ENCODE measurements at places on chromosomes 3 and 15.
A peak's percentile ranks its signal among the peaks of the same experiment; 100 is the strongest.

DNA sequence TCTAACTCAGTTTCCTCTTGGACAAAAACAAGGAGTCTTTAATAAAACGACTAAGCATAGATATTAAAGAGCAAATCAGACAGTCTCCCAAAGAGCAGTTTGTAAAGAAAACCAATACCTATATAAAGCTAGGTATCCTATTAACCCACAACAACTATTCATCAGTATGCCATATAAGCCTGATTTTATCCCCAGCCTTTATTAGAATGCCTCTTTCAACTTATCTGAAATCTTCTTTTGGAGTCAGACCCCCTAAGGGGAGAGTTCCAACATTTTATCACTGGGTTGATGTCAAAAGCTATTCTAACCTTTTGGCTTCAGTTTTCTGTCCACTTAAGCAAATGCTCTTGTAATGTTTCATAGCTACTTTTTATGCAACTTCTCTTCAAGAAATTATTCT lies 17.8 kb downstream of the MAP2K5 start:
- no peak overlapping the region for H3K27ac ChIP-seq
- peaks cover 33% of the 10 kb centered on the region for H3K4me1 ChIP-seq
- no peaks in the 10 kb centered on the region for H3K27me3 ChIP-seq
- DNase-seq: no peak
- no peak overlapping the region for H3K4me3 ChIP-seq

DNA sequence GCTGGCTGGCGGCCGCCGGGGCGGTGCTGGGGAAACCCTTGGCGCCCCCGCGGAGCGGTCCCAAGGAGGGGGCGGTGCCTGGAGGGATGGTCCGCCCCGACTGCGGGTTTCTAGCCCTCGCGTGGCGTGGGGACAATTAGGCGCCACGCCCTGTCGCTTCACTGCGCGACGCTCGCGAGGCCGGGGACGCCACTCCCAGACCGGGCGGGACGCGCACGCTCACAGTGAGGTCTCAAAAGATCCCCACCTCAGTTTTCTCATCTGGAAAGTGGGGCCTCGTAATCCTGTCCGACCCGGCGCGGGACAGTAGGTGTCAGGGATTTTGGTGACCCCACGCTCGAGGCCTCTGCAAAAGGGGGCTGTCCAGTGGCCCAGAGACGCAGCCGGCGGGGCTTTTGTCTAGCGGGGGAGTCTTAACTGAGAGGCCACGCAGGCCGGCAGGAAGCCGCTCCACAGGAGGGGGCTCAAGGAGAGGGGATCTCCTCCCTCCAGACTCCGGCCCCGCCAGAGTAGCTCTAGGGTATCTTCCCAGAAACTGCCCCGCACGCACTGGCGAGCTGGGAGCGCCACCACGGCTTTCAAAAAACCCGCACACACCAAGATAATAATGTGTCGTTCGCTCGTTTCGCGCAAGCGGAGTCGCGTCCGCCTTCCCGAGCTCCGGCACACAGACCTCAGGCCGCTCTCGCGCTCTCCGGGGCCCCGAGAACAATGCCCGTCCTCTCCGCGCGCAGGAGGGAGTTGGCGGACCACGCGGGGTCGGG lies 710 bp upstream of the CLK3 start:
- H3K36me3 ChIP-seq: peaks cover 29% of the 10 kb centered on the region
- H3K27ac ChIP-seq: peak overlapping the region; percentile 98

GRCh38 chr3:54853573-54854404 lies 74.1 kb downstream of the LRTM1 start:
- H3K4me1 ChIP-seq: no peaks in the 10 kb centered on the region
- H3K27ac ChIP-seq: no peak overlapping the region
- no peaks in the 10 kb centered on the region for H3K27me3 ChIP-seq
- H3K36me3 ChIP-seq: no peaks in the 10 kb centered on the region

DNA sequence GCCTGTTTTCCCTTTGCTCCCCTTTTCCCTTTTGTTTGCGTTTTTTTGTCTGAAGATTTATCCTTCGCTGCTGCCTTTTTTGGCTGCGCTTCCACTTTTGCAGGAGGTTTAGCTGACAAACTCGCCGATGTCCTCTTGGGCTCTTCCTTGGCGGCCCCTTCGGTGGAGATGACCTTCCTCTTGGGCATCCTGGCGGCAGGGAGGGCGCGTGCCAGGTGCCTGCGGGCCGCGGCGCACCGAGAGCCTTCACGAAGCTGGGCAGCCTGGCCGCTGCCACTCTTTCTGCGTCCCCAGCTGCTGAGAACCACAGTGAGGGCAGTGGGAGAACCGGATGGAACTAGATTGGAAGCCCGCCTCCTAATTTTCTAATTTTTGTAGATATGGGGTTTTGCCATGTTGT lies 197.1 kb upstream of the C2CD4B start:
- DNase-seq: no peak
- H3K36me3 ChIP-seq: no peaks in the 10 kb centered on the region
- no peak overlapping the region for H3K27ac ChIP-seq
- peaks cover 90% of the 10 kb centered on the region for H3K27me3 ChIP-seq

- no peak for DNase-seq
- no peak overlapping the region for H3K4me3 ChIP-seq
- H3K27ac ChIP-seq: peak overlapping the region; percentile 88
- H3K36me3 ChIP-seq: peaks cover 10% of the 10 kb centered on the region
- H3K4me1 ChIP-seq: peaks cover 53% of the 10 kb centered on the region
- H3K27me3 ChIP-seq: no peaks in the 10 kb centered on the region
Observed at GRCh38 chr3:43473244-43473643, 148.6 kb downstream of the ANO10 start.

GRCh38 chr15:63891079-63891767 lies 57.5 kb upstream of the HERC1 start:
- DNase-seq: peak; percentile 67
- H3K36me3 ChIP-seq: no peaks in the 10 kb centered on the region
- H3K4me3 ChIP-seq: peak overlapping the region; percentile 33
- no peaks in the 10 kb centered on the region for H3K27me3 ChIP-seq
- H3K27ac ChIP-seq: peak overlapping the region; percentile 94

DNA sequence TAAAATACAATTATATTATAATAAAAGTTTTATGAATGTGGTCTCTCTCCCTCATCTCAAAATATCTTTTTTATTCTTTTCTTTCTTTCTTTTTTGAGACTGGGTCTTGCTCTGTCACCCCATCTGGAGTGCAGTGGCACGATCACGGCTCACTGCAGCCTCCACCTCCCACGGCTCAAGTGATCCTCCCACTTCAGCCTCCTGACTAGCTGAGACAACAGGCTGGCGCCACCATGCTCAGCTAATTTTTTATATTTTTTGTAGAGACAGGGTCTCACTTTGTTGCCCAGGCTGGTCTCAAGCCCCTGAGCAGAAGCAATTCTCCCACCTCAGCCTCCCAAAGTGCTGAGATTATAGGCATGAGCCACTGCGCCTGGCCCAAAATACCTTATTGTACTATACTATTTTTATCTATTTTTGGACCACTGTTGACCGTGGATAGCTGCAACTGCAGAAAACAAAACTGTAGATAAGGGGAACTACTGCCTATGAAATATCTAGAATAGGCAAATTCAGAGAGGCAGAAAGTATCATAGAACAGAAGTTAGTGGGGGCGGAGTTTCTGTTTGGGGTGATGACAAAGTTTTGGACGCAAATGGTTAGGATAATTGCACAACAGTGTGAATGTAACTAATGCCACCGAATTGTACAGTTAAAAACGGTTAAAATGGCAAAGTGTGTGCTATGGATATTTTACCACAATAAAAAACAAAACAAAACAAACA lies 66.6 kb downstream of the SLC12A8 start:
- H3K36me3 ChIP-seq: peaks cover 4% of the 10 kb centered on the region
- DNase-seq: no peak
- peaks cover 15% of the 10 kb centered on the region for H3K4me1 ChIP-seq

DNA sequence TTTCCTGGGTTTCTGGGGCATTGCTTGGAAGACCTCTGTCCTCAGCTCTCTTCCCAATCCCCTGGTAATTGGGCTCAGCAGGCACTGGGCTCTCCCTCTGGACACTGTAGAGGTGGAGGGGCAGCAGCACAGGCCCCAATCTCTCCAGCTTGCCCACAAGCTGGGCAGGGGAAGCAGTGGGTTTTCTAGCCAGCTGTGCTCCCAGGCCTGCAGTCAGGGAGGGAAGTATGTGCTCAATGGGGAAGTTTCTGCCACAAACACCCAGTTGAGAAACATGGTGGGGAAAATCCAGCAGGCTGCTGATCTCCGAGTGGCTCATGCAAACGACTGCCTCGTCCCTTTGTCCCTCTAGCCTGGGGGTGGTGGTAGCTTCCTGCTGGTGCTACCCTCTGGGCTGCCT lies 12.8 kb upstream of the RFT1 start:
- no peaks in the 10 kb centered on the region for H3K36me3 ChIP-seq
- H3K27me3 ChIP-seq: no peaks in the 10 kb centered on the region
- DNase-seq: no peak

GRCh38 chr3:161940621-161940965 lies 444.0 kb downstream of the OTOL1 start:
- H3K27ac ChIP-seq: no peak overlapping the region
- DNase-seq: no peak
- H3K27me3 ChIP-seq: no peaks in the 10 kb centered on the region
- H3K4me3 ChIP-seq: no peak overlapping the region
- H3K4me1 ChIP-seq: no peaks in the 10 kb centered on the region

DNA sequence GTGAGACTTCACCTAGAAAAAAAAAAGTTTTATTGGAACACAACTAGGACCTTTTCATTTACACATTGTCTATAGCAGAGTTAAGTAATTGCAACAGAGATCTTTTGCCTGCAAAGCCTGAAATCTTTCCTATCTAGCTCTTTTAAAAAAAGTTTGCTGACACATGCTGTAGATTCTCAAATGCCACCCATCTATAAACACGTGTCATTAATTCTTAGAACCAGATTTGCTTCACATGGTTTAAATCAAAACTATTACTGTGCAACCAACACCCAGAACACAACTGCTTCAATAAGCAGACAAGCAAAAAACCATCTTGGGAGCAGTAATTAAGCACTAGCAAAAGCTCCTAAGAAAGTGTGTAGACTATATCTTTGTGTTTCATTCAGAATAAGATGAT lies 55.0 kb downstream of the OXSM start:
- no peak overlapping the region for H3K27ac ChIP-seq
- H3K27me3 ChIP-seq: peaks cover 4% of the 10 kb centered on the region
- no peaks in the 10 kb centered on the region for H3K36me3 ChIP-seq
- DNase-seq: no peak
- no peak overlapping the region for H3K4me3 ChIP-seq
- no peaks in the 10 kb centered on the region for H3K4me1 ChIP-seq

GRCh38 chr15:98956796-98957553 lies 50.6 kb downstream of the PGPEP1L start:
- peaks cover 8% of the 10 kb centered on the region for H3K36me3 ChIP-seq
- peaks cover 9% of the 10 kb centered on the region for H3K27me3 ChIP-seq
- peaks cover 13% of the 10 kb centered on the region for H3K4me1 ChIP-seq
- DNase-seq: no peak
- no peak overlapping the region for H3K4me3 ChIP-seq

DNA sequence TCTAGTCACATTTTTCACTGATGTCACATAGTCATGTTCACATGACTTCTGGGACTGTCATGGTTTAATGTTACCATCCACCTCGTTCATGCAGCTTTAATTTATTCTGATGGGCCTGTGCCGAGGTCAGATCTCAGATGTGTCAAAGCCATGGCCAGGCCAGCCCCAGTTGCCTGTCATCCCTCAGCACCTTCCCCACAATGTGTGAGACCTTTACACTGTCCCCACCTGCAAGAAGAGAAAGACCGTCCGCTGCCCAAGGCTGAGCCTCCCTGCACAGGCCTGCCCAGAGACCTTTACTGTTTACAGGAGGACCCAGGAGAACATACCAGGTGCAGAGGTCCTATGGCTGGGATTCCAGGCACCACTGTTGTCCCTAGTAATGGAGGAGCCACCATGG lies 12.8 kb upstream of the KLF15 start:
- no peak for DNase-seq
- H3K36me3 ChIP-seq: no peaks in the 10 kb centered on the region
- H3K27ac ChIP-seq: no peak overlapping the region
- no peaks in the 10 kb centered on the region for H3K4me1 ChIP-seq

- H3K36me3 ChIP-seq: no peaks in the 10 kb centered on the region
- peaks cover 20% of the 10 kb centered on the region for H3K4me1 ChIP-seq
Observed at GRCh38 chr3:58243976-58244585, 6.5 kb downstream of the ABHD6 start.

- DNase-seq: no peak
- H3K27ac ChIP-seq: no peak overlapping the region
- H3K4me1 ChIP-seq: peaks cover 7% of the 10 kb centered on the region
- H3K36me3 ChIP-seq: no peaks in the 10 kb centered on the region
Observed at GRCh38 chr15:70219256-70219895, 121.7 kb upstream of the TLE3 start.

- peaks cover 2% of the 10 kb centered on the region for H3K4me1 ChIP-seq
- H3K4me3 ChIP-seq: no peak overlapping the region
- H3K27ac ChIP-seq: no peak overlapping the region
Observed at GRCh38 chr15:45343258-45343860, 35.0 kb downstream of the GATM start.

- H3K4me1 ChIP-seq: no peaks in the 10 kb centered on the region
- no peaks in the 10 kb centered on the region for H3K36me3 ChIP-seq
- peaks cover 53% of the 10 kb centered on the region for H3K27me3 ChIP-seq
- no peak for DNase-seq
- H3K4me3 ChIP-seq: no peak overlapping the region
Observed at GRCh38 chr3:147372525-147373027, 33.8 kb downstream of the ZIC4 start.

- no peaks in the 10 kb centered on the region for H3K27me3 ChIP-seq
- H3K4me3 ChIP-seq: no peak overlapping the region
- no peak for DNase-seq
- no peaks in the 10 kb centered on the region for H3K4me1 ChIP-seq
- H3K27ac ChIP-seq: no peak overlapping the region
- H3K36me3 ChIP-seq: no peaks in the 10 kb centered on the region
Observed at GRCh38 chr3:115323380-115323779, 176.3 kb upstream of the ZBTB20 start.

- no peak overlapping the region for H3K27ac ChIP-seq
- H3K27me3 ChIP-seq: no peaks in the 10 kb centered on the region
- H3K4me3 ChIP-seq: no peak overlapping the region
- peaks cover 3% of the 10 kb centered on the region for H3K36me3 ChIP-seq
- H3K4me1 ChIP-seq: no peaks in the 10 kb centered on the region
Observed at GRCh38 chr3:185327062-185327461, 35.9 kb upstream of the MAP3K13 start.

GRCh38 chr3:127228866-127229265 lies 35.9 kb downstream of the PRR23E start:
- H3K36me3 ChIP-seq: no peaks in the 10 kb centered on the region
- no peak for DNase-seq
- H3K4me1 ChIP-seq: peaks cover 7% of the 10 kb centered on the region
- peaks cover 11% of the 10 kb centered on the region for H3K27me3 ChIP-seq
- no peak overlapping the region for H3K27ac ChIP-seq
- no peak overlapping the region for H3K4me3 ChIP-seq

GRCh38 chr3:167274141-167274874 lies 105.8 kb downstream of the ZBBX start:
- no peaks in the 10 kb centered on the region for H3K4me1 ChIP-seq
- no peak overlapping the region for H3K27ac ChIP-seq
- no peaks in the 10 kb centered on the region for H3K36me3 ChIP-seq

GRCh38 chr3:139248593-139249255 lies 95.1 kb upstream of the MRPS22 start:
- no peaks in the 10 kb centered on the region for H3K36me3 ChIP-seq
- peaks cover 4% of the 10 kb centered on the region for H3K4me1 ChIP-seq
- no peak overlapping the region for H3K4me3 ChIP-seq
- no peak for DNase-seq
- H3K27me3 ChIP-seq: peaks cover 34% of the 10 kb centered on the region

- no peak for DNase-seq
- H3K27me3 ChIP-seq: no peaks in the 10 kb centered on the region
- H3K4me1 ChIP-seq: no peaks in the 10 kb centered on the region
- peak overlapping the region; percentile 75 for H3K27ac ChIP-seq
- H3K4me3 ChIP-seq: no peak overlapping the region
Observed at GRCh38 chr3:172326993-172327392, 121.3 kb downstream of the GHSR start.

- H3K36me3 ChIP-seq: no peaks in the 10 kb centered on the region
- H3K27me3 ChIP-seq: peaks cover 24% of the 10 kb centered on the region
- no peaks in the 10 kb centered on the region for H3K4me1 ChIP-seq
- no peak for DNase-seq
- H3K4me3 ChIP-seq: no peak overlapping the region
Observed at GRCh38 chr15:66774001-66774814, 72.2 kb downstream of the SMAD6 start.

All from effector memory CD8-positive, alpha-beta T cell (primary cell).